Esophagus muscularis mucosa (tissue), 4 donors: ENCODE measurements at places on chromosomes 5 and 9. TPM values are rescaled to one million over a fixed set of nuclear protein-coding genes. Genes with fewer than 3 reads are reported as not detected.

- no peak overlapping the region for H3K4me3 ChIP-seq
- H3K27ac ChIP-seq = peak overlapping the region; percentile 61
- DNase-seq = no peak
- H3K4me1 ChIP-seq = peaks cover 35% of the 10 kb centered on the region
Observed at GRCh38 chr5:67030289-67031056, 166.1 kb downstream of the CD180 start.

DNA sequence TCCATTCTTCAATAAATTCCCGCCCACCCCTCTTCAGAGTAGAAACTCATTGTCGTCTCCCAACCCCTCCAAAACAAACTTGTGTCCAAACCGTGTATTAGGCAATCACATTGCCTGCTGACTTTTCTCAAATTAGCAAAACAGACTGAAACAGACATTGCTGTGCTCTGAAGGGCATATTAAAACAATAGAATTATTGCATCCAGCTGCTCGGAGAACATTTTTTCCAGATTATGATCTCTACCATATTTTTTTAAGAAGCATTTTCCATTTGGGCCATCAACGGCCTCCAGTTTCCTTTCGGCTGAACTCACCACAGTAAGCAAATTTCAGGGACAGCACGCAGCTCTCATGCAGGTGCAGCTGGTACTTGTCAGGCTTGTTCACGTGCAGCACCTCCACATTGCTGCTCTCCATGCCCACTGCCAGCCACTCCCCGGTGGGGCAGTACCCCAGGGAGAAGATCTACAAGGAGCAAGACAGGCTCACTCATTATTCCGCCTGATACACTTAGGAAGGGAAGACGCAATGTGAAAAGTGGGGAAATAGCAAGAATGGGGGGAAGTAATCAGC, 104.1 kb downstream of the TLE1 start:
- H3K4me1 ChIP-seq = peaks cover 46% of the 10 kb centered on the region
- no peaks in the 10 kb centered on the region for H3K27me3 ChIP-seq
- no peak for DNase-seq
- peaks cover 66% of the 10 kb centered on the region for H3K36me3 ChIP-seq
- no peak overlapping the region for H3K27ac ChIP-seq
- H3K4me3 ChIP-seq = no peak overlapping the region

- H3K4me1 ChIP-seq = no peaks in the 10 kb centered on the region
- peak; percentile 53 for DNase-seq
- H3K27me3 ChIP-seq = no peaks in the 10 kb centered on the region
- no peak overlapping the region for H3K27ac ChIP-seq
- H3K4me3 ChIP-seq = no peak overlapping the region
Observed at GRCh38 chr9:99592834-99593574, 228.7 kb upstream of the NR4A3 start.

GRCh38 chr5:81829242-81829641, 78.3 kb upstream of the SSBP2 start:
- H3K36me3 ChIP-seq = no peaks in the 10 kb centered on the region
- H3K27me3 ChIP-seq = no peaks in the 10 kb centered on the region
- DNase-seq = no peak
- no peak overlapping the region for H3K27ac ChIP-seq

Gene FCN2
- total RNA-seq = not detected

Gene APBA1
- 3.3 TPM for total RNA-seq

- H3K36me3 ChIP-seq = no peaks in the 10 kb centered on the region
- peak; percentile 96 for DNase-seq
- no peaks in the 10 kb centered on the region for H3K27me3 ChIP-seq
- peak within 1 kb of the TSS; percentile 87 for H3K4me3 ChIP-seq
Observed at GRCh38 chr5:126422994-126423788, at the start of gene GRAMD2B. Gene GRAMD2B (plus strand): TSS chr5:126423409. CDS start chr5:126423607, 198 bp downstream.

Gene GHR
- total RNA-seq = 9.1 TPM

DNA sequence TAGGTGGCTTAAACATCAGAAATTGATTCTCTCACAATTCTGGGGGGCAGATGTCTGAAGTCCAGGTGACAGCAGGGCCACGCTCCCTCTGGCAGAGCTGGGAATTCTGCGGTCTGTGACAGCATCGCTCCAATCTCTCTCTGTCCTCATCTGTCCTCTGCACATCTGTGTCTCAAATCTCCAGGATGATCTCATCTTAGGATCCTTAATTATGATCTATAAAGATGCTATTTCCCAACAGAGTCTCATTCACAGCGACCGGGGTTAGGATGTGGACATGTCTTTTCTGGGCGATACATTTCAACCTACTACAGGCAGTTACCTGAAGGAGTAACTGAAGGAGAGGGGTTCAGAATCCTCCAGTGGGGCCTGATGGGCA, 31.4 kb downstream of the ANKRD33B start:
- peaks cover 14% of the 10 kb centered on the region for H3K4me1 ChIP-seq
- peak overlapping the region; percentile 73 for H3K27ac ChIP-seq
- no peaks in the 10 kb centered on the region for H3K36me3 ChIP-seq
- no peak for DNase-seq
- H3K27me3 ChIP-seq = no peaks in the 10 kb centered on the region
- H3K4me3 ChIP-seq = peak overlapping the region; percentile 17

Gene PFDN1
- 98.7 TPM for total RNA-seq

Gene PCDHGA4
- 5.3 TPM for total RNA-seq

Gene CMYA5
- 4.2 TPM for total RNA-seq

DNA sequence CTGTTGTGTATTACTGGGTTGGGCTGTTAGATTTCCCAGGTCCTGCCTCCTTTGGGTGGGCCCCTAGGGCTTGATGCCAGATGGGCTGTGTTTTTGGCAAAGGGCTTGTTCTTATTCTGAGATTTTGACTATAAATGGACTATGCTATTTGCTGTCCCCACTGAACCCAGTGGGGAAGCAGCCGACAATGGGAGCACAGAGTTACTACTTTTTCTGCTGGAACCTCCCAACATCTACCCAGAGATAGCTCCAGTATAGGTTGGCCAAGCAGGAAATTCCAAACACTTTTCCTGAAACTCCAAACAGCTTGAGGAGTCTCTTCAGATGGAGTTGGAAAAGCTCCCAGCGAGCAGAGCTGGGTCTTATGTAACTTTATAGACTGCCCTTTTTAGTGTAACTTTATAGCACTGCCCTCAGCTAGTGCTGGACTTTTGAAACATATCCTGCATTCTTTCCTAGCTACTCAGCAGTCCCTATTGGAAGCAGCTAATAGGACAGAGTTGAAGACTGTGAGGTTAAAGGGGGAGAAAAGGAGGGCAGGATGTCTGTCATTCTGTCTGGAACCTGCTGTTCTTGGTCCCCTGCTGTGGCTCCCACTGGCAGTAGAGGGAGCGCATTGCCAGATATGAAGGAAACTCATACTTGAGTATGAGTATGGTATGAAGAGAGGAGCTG, 21.0 kb downstream of the RUSC2 start:
- H3K4me3 ChIP-seq = peak overlapping the region; percentile 3
- H3K36me3 ChIP-seq = no peaks in the 10 kb centered on the region
- peak overlapping the region; percentile 86 for H3K27ac ChIP-seq
- no peak for DNase-seq
- no peaks in the 10 kb centered on the region for H3K27me3 ChIP-seq

GRCh38 chr5:90440644-90441043, 31.1 kb upstream of the CETN3 start:
- no peaks in the 10 kb centered on the region for H3K4me1 ChIP-seq
- DNase-seq = no peak
- H3K27ac ChIP-seq = no peak overlapping the region
- H3K4me3 ChIP-seq = no peak overlapping the region
- H3K27me3 ChIP-seq = no peaks in the 10 kb centered on the region

- no peaks in the 10 kb centered on the region for H3K4me1 ChIP-seq
- H3K27me3 ChIP-seq = no peaks in the 10 kb centered on the region
- no peak overlapping the region for H3K27ac ChIP-seq
- peaks cover 45% of the 10 kb centered on the region for H3K36me3 ChIP-seq
- H3K4me3 ChIP-seq = no peak overlapping the region
Observed at GRCh38 chr9:120857481-120857880, 14.8 kb upstream of the PSMD5 start.

DNA sequence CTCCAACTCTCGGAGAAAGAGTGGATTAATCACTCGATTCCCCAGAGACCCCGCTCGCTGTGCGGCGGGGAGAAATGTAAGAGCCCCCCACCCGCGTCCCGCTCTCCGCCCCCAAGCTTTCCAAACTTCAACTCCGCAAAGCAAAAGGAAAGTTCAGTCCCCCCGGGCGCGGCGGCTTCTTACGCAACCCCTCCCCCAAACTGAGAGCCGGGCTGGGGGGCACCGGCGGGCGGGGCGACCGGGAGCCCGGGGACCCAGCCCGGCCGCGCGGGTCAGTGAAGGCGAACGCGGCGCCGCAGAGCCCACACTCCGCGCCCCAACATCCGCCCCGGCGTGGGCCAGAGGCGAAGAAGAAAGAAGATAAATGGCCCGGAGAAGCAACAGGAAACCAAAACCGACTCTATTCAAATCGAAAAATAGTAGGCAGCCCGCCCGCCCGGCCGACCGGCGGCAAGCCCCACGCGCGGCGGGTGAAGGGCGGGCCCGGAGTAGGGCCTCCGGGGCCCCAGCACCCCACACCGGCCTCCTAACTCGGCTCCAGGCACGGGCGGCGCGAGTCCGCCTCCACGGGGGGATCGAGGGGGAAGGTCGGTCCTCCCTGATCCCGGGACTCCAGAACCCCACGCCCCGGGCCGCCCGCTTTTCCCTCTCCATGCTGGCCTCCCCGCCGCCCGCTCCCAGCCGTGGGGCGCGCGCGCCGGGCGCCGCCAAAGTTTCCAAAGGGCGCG, 720 bp downstream of the NOTCH1 start:
- H3K27me3 ChIP-seq = no peaks in the 10 kb centered on the region
- H3K27ac ChIP-seq = peak overlapping the region; percentile 98
- H3K4me1 ChIP-seq = peaks cover 87% of the 10 kb centered on the region
- DNase-seq = no peak
- H3K4me3 ChIP-seq = peak overlapping the region; percentile 98
- no peaks in the 10 kb centered on the region for H3K36me3 ChIP-seq

Gene PCDHB16
- total RNA-seq = 3.3 TPM

DNA sequence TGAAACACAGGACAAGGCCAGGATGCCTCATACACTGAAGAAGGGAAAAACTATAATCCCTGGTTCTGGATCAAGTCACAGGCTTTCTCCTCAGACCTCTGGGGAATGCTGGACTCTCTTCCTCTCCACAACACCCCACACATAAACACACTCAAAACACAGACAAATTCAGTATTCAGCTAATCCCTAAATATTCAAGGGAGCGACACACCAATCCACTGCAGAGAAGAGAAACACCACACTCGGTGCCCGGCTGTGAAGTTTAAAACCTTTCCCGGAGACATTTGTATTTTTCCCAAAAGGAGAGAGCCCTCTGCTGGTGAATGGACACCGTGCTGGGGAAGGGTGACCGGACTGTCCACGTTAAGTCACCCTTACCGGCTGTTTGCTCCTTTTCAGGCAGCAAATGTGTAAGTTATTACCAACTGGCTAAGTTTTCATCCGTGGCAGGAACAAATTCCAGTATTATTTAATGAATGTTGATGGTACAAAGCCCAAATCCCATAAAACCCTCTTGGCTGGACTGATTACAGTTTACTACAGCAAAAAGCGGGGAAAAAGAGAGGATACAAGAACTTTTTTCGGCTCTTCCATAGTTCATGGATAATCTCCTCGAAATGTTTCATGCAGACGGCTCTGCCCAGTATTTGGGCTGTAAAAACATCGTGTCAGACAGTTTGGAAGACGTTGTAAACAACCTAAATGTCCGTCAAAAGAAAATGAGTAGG, 130.9 kb upstream of the SLC30A5 start:
- no peaks in the 10 kb centered on the region for H3K27me3 ChIP-seq
- no peaks in the 10 kb centered on the region for H3K4me1 ChIP-seq
- H3K4me3 ChIP-seq = no peak overlapping the region
- H3K36me3 ChIP-seq = no peaks in the 10 kb centered on the region
- no peak for DNase-seq
- no peak overlapping the region for H3K27ac ChIP-seq

Gene ECSCR
- total RNA-seq = 38.8 TPM

GRCh38 chr9:72326641-72327040, 38.4 kb downstream of the ZFAND5 start:
- no peaks in the 10 kb centered on the region for H3K27me3 ChIP-seq
- no peak overlapping the region for H3K27ac ChIP-seq
- H3K4me3 ChIP-seq = no peak overlapping the region
- no peaks in the 10 kb centered on the region for H3K36me3 ChIP-seq

DNA sequence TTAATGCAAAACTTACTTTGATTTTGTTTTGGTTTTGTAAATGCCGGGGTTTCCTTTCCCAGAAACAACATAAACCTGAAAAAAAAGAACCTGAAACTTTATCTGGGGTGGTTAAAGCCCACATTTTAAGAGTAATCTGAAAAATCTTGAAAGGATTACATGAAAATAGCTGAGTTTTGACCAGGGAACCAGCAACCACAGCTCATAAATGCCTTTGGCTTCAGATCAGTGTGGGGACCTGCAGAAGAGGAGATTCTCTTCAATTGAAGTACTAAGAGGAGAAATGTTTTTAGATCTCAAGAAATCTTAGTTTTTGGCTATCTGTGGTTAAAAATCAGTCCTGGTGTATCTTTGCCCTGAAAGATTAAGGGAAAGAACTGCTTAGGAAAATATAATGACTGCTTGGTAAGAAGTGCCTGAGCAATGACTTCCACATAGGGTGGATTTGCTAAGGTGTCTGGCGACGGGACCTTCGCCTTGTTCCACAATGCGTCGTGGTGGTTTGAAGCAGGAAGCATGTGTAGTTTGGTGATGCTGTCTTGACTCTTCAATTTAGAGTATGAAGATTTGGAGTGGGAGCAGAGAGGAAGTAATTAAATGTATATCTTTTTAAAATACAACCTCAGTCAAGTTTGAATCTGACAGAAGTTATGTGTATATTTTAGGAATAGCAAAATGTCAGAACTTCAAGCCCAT, 186.5 kb downstream of the MAN2A1 start:
- DNase-seq = no peak
- no peaks in the 10 kb centered on the region for H3K36me3 ChIP-seq
- H3K27ac ChIP-seq = no peak overlapping the region
- H3K27me3 ChIP-seq = no peaks in the 10 kb centered on the region
- no peak overlapping the region for H3K4me3 ChIP-seq
- no peaks in the 10 kb centered on the region for H3K4me1 ChIP-seq

DNA sequence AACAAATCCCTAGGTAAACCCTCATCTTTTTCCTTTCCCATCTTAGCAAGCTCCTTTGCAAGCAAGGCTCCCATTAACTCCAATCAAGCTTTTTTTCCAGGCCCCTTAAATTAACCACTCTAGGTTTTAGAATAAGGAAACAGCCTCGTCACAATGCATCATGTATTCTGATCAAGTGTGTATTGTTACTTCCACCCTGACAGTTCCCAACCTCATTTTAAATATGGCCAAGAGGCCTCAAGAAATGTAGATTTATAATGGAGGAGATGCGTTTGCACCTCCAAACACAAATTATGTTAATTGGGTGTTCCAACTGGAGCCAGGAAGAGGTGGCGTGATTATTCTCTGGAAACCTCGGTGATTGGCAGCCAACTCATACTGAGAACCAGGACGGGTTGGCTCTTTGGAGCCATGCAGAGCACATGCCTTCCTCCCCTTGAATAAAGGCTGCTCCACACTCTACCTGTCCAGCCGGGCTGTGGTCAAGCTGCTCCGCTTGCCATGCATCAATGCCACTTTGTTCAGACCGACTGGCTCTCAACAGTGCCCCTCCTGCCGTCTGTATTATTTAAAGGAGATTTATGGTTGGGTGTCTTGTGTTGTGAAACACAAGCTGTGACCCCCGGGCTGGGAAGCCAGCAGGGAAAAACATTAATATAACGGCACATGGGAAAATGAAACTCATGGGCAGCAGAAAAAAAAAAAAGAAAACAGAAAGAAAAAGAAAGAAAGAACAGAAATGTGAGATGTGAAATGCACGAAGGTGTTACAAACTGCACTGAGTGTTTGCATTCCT, 191.1 kb downstream of the EBF1 start:
- H3K4me1 ChIP-seq = peaks cover 13% of the 10 kb centered on the region
- DNase-seq = no peak
- no peak overlapping the region for H3K27ac ChIP-seq
- H3K27me3 ChIP-seq = no peaks in the 10 kb centered on the region
- no peak overlapping the region for H3K4me3 ChIP-seq

Gene HSD17B3
- not detected for total RNA-seq
